Activated CD4-positive, alpha-beta T cell treated with anti-CD3 and anti-CD28 coated beads for 48 hours (primary cell): ENCODE measurements at places on chromosomes 2 and 18.

- no peak for DNase-seq
These were observed 205.2 kb upstream of the RGPD4 start for GRCh38 chr2:107621186-107622165.

- no peak for DNase-seq
These were observed 197.7 kb upstream of the STON1 start for GRCh38 chr2:48332286-48332685.

DNA sequence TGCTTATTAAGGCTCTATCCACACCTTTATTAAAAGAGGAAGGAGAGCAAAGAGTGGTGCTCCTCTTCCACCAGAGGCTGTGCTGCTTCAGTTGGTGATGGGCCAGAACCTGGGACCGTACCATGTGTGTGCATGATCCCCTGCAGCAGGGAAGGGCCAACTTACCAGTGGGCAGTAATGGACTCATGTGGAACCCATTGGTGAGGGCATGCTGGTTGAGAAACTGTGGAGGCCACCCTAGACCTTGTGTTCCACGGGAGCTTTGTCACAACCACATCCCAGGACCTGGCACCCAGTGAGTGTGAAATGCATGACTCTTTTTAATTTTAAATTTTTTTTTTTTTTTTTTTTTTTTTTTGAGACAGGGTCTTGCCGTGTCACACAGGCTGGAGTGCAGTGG is 5.4 kb downstream of the UBE2F start:
- no peak for DNase-seq

DNA sequence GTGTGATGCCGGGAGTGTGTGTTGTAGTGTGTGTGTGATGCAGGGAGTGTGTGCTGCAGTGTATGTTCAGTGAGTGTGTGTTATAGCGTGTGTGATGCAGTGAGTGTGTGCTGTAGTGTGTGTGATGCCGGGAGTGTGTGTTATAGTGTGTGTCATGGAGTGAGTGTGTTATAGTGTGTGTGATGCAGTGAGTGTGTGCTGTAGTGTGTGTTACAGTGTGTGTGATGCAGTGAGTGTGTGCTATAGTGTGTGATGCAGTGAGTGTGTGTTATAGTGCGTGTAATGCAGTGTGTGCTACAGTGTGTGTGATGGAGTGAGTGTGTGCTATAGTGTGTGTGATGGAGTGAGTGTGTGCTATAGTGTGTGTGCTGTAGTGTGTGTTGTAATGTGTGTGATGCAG is 182.1 kb upstream of the SOX11 start:
- DNase-seq = no peak

DNA sequence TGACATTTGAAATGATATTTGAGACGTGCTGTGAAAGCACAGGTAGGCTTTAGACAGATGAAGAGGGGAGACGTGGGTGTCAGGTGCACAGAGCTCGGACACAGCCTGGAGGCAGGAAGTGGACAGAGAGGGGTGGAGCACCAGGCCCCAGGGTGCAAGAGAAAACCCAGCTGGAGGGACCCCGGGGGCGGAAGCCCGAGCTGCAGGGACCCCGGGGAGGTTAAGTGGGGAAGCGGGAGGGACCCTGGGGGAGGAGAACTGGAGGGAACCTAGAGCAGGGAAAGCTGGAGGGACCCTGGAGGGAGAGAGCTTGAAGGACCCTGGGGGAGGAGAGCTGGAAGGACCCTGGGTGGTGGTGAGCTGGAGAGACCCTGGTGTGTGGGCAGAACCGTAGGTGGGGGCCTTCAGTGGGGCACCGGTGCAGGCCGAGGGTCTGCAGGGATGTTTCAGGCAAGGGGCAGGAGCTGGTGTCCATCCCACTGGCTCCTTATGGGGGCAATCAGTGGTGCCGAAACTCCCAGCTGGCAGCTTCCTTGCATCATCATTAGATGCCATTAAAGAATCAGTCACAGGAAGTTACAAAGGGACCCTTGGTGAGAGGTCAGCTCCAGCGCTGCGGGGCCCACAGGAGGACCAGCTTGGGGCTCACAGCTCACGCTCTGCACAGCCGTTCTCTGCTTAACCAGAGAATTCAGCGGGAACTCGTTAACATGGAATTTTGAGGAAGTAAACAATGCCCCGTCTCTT is 246.6 kb downstream of the EIPR1 start:
- no peak for DNase-seq

GRCh38 chr2:171792886-171793580 is 101.0 kb downstream of the SLC25A12 start:
- no peak for DNase-seq

- DNase-seq = no peak
These were observed 486.6 kb upstream of the HS6ST1 start for GRCh38 chr2:128805237-128805636.

GRCh38 chr2:8202132-8202531 is 479.7 kb upstream of the ID2 start:
- no peak for DNase-seq

DNA sequence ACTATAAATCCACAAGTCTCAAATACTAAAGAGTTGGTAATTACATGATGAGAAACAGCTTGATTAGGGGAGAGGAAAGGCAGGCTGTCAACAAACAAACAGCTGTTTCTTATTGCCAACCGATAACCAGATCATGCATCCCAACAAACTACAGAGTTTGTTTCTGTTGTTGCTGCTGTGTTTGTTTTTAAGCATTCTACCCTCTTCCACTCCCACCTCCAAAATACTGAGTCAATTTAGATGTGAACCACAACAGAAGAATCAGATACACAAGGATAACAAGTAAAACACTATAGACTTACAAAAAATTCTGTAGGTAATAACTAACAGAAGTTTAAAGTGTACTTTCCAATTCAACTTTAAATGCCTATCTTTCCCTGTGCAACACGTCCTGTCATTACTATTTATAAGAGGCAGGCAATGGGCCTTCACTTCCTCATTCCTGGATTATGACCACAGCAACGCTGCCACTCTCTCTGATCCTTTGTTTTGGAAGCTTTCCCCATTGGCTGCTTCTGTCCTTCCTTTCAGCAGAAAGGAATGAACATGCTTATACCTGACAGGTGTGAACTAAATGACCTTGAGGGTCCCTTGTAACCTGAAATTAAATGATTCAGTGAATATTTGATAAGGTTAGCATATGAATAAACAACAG is 152.0 kb downstream of the SRBD1 start:
- DNase-seq = no peak

- peak; percentile 41 for DNase-seq
These were observed 57.9 kb upstream of the EPAS1 start for GRCh38 chr2:46239175-46239846.

DNA sequence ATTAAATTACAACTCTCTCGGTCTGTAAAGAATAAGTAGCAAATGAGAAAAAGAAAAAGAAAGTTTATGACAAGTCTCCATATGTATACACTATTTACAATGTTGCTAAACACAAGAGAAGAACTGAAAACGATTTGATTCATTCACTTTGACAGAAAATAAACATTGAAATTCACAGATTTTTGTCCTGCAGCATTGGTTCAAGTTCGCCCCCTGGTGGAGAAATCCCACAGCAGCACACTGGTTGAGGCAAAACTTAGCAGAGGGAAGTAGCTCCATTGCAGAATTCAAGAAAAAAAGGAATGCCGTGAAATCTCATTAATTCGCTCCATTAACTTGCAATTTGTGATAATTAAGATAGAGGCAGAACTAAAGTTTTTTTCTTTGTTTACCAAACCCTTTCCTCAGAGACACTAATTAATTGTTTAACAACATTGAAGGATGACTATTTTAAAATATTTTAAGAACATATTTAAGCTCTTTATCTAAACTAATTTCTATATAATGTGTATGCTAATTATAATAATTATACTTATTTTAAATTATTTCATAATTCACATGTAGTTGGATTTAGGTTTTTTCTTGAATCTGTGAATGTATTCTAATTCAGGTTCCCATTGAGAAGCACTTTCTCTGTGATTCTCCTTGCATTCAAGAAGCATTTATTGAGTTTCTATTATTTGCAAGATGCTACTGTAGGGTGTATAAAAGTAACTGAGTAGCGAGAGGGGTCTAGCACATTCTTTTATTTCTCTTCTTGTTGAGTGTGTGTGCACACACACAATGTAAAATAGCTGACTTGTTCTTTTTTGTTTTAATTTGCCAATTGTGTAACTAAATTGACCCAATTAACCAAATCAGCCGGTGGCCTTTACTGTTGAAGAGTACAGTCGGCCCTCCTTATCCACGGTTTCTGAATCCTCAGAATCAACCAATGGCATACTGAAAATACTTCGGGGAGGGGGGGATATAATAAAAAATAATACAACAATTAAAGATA is 74.1 kb downstream of the COL4A3 start:
- DNase-seq = peak; percentile 77

DNA sequence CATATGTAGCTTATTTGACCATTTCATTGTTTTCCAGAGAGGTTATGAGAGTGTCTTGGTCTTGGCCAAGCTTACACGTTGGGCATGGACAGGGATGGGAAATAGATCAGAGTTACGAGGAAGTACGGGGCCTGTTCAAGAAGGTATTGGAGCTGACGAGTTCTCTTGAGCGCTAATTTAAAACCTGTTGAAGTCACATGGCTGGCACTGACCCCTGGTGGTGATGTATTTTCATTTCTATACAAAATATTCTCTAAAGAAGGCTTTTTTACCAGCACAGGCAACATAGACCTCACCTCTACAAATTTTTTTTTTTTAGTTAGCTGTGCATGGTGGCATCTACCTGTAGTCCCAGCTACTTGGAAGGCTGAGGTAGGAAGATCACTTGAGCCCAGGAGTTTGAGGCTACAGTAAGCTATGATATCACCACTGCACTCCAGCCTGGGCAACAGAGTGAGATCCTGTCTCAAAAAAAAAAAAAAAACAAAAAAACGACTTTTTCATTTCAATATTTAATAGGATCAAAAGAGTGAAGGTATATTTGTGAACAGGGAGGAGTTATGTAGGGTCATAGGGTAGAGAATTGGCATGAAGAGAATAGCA is 19.6 kb downstream of the UGP2 start:
- DNase-seq = peak; percentile 64

GRCh38 chr2:18402-19271 is 27.7 kb downstream of the FAM110C start:
- no peak for DNase-seq

DNA sequence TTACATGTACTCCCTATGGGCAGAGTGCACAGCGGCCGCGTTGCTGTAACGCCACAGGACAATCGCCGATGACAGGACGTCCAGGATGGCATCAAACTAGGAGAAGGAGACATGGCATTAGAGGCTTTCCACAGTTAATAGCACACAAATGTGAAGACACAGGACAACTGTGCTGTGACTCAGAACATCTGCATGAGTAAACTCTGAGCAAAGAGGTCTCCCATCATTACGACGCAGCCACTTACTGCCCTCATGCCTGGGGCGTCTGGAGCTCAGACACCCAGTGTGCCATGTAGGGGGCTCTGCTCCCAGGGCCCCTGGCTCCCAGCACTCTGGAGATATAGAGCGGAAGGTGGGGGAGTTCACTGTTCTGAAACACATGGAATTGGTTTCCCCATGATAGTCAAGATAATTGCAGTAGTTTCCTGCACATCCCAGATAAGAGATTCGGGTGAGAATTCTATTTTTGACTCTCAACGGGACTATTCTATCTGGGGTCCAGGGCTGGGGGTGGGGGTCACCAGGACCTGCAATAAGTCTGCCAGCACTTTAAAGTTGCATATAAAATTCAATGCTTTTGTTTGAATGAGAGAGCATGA is 168.1 kb downstream of the TMEM163 start:
- no peak for DNase-seq

GRCh38 chr2:237016121-237016915 is 69.4 kb upstream of the COPS8 start:
- DNase-seq = no peak

- DNase-seq = no peak
These were observed at the start of gene MYO7B for GRCh38 chr2:127535422-127535901. Gene MYO7B, plus strand, starts transcription at chr2:127535683. Its CDS starts 24,040 bp downstream, at chr2:127559723.

DNA sequence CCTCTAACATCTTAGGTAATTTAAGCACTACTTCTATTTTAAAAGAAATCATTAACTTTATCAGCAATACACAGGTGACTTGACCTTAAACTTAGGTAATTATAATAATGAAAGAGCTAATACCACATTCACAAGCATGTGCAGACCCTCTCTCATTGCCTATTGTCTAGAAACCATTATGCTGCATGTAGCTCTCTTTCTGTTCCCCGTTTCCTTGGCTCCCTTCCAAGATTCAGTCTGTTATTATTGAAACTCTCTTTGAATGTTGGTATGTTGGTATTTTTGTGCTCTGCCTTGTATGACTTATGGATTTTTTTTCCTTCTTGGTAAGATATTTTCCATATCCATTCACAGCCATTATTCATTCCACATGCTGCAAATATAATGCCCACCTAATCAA is 201.2 kb downstream of the CDCA7 start:
- DNase-seq = no peak

- DNase-seq = no peak
These were observed 94.9 kb downstream of the SLC4A3 start for GRCh38 chr2:219722276-219722879.

DNA sequence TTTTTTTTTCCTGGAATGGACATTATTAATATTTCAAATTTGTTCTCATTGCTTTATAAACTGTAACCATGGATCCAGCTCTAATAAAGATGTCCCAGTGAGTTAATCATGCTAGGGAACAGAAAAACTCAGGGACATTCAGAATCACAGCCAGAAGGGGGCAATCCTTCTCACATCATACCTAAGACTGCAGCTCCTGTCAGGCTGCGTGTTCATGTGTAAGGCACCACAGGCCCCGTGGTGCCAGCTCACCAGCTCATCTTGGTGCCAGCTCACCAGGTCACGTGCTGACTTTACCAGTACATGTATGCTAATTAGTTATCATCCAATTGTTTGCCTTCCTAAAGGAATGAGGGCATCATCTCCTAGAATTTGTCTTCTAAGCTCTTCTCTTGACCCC is 84.7 kb upstream of the NEDD4L start:
- peak; percentile 6 for DNase-seq

GRCh38 chr2:109727929-109728447 is 66.1 kb upstream of the RGPD5 start:
- no peak for DNase-seq

- no peak for DNase-seq
These were observed 87.3 kb downstream of the DOCK10 start for GRCh38 chr2:224954980-224955379.

GRCh38 chr2:139492131-139492680 is 712.0 kb upstream of the NXPH2 start:
- DNase-seq = no peak

- no peak for DNase-seq
These were observed 131.5 kb downstream of the FAM161A start for GRCh38 chr2:61722318-61722717.

- DNase-seq = no peak
These were observed 17.0 kb downstream of the RND3 start for GRCh38 chr2:150470435-150470834.

GRCh38 chr18:26208977-26209376 is 17.3 kb upstream of the TAF4B start:
- DNase-seq = no peak
